ENCODE measurements at places on chromosomes 7 and 10.

GRCh38 chr10:7811000-7811399 lies 7.3 kb upstream of the TAF3 start:
- DNase-seq = no peak

- no peak for DNase-seq
These were observed 123.9 kb downstream of the CREB5 start for GRCh38 chr7:28536259-28536658.

GRCh38 chr7:74405191-74405898 lies 48.4 kb upstream of the GTF2IRD1 start:
- no peak for DNase-seq

- DNase-seq = no peak
These were observed 65.6 kb downstream of the PTPRZ1 start for GRCh38 chr7:121938429-121938996.

DNA sequence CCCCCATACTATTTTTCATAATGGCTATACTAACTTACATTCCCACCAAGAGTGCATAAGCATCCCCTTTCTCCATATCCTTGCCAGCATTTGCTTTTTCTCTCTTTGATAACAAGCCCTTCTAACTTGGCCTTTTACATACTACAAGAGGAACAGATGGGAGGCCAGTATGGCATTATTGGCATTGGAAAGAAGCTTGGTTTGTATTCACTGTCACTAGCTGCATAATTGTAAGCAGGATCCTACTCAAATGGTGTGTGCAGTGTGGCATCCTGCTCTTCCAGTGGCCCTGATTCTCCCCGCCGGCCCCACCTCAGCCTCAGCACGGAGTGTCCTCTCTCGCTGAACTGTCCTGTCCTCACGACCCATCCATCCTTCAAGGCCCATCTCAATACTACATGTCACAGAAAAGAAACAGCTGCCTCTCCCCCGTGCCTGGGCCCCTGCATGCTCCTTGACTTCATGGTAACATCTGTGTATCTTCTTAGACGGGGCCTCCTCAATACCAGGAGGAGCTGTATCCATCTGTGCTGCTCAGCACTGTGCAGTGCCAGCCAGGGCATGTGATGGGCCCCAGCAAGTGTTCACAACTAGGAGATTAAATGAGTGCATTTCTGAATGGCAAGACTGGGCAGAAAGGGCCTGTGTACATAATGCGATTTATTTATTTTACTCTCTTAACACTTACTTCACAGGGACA lies 205.2 kb downstream of the COBL start:
- no peak for DNase-seq

- DNase-seq = peak; percentile 54
These were observed 198.2 kb downstream of the MLLT10 start for GRCh38 chr10:21732067-21732772.

DNA sequence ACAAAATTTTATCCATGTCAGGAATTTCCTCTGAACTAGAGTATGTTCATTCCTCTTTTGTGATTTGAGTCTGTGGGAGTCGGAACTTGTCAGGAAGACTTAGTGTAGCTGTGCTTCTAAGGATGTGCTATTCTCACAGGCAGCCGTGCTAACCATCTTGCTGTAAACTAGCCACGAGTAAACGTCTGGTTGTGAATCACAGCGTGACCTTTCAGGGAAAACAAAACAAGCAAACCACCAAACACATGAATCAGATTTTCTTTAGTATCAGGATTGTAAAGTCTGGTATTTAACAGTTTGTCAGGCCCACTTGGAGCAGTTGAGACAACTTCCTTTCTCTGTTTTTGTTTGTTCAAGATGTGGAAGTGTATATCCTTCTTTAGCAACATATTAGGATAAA lies 32.0 kb downstream of the AUTS2 start:
- no peak for DNase-seq

DNA sequence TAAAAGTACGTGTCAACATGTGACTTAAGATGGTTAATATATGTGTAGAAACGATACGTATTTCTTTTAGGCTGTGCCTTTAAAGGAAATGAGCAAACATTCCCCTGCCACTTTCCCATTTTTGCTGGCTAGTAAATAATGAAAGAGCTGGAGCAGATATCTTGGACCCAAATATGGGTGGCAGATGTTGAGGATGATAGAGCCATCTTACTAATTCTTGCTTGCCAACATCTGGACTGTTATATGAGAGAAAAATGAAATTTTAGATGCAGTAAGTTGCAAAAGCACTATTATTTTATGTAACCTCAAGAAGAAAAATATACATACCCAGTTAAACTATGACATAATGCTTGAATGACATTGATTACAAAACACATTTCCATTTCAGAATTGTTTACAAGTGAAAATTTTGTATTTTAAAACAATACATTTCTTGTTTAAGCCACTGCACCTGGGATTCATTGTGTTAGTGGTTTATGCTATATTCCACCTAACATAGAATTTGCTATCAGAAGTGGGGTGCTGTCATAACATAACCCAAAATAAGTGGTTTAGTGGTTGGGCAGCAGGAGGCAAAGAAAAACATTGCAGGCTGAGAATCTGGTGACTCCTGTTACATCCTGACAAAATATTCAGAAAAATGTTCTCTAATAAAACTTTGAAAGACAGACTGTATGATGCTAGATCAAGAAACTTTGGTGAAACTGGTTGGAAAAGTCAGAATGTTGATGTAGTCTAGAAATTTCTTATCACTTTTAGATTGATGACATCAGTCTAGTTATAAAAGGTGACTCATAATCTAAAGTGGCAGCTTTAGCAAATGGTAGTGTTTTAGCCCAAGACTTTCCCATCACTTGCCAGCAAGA lies 305.0 kb downstream of the PTEN start:
- DNase-seq = no peak

- DNase-seq = no peak
These were observed 39.2 kb upstream of the LRRC17 start for GRCh38 chr7:102873470-102874165.

DNA sequence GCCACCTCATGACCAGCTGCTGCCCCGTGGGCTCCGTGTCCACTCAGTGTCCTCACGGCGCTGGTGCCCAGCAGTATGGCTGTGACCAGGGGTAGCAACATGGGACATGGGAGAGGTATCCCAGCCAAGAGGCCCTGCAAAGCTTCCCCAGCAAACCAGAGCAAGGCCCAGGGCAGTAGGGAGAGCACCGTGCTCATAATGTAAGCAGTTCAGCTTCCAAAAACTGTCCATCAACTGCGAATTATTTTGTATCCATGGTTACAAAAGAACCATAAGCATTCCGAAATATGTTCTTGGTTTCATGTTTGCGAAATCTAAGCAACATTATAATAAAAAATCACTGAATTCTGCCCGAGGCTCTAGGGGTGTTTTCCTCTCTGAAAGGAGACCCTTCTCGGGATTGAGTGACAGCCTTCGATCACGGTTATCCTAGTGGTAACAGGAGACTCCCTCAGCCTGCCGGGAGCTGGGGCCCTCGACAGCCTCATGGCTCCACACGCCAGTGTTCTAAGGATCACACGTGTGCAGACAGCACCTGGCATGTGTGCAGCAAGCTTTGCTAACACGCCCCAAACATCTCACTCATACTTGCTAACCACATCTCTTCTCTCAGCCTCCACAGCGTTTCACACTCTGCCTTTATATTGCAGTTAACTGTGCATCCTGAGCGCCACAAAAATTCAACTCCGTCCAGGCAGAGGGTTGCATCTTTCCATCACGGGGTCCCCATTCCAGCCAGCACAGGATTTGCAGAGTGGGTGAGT lies 117.6 kb downstream of the DIP2C start:
- DNase-seq = no peak

DNA sequence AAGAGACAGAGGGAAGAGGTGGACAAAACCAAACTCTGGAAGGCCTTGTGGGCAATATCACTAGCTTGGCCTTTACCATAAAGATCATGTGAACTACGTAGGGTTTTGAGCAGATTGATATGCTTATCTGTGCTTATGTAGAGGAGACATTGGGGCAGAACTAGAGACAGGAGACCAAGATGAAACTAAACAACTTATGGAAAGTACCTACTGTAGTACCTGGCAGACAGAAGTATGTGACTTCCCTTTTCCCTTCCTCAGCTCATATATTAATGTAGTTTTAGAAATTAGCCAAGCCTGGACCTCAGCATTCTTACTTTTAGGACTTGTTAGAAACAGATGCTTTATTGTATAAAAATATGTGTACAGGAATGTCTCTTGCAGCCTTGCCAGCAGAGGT lies 14.0 kb upstream of the IL6 start:
- DNase-seq = no peak

DNA sequence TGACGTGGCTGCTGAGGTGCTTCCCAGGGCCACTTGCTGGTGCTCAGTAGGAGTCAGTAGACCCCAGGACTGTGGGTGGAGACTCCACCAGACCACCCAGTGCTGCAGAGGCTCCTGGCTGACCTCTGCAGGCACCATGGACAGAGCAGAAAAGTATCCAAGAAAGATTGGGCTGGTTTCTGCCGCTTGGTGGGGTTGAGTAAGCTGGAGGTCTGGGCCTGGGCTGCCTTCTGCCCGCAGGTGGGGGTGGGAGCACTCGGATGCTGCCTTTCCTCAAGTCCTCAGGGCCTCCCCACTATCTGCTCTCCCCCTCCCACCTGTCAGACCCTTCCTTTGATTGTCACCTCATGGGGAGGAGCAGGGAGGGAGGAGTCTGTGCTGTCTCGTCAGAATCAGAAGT lies 91.6 kb downstream of the WDR37 start:
- no peak for DNase-seq

- no peak for DNase-seq
These were observed 86.3 kb upstream of the FAM171A1 start for GRCh38 chr10:15457382-15457781.

DNA sequence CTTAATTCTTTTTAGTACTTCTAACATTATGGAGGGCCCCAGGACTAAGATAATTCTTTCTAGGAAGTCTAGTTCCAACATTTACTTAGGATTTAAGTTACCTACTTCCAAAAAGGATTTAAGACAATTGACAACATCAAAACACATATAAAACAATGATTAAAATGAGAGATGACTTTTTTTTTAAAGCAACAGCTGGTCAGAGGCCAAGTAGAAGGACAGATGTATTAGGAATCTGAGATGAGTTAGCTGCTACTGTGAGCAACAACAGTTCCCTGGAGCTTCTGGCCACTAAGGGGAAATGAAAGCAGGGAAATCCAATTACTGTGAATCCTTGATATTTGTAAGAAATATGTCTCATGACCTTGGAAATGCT lies 222.3 kb downstream of the PHTF2 start:
- DNase-seq = no peak

DNA sequence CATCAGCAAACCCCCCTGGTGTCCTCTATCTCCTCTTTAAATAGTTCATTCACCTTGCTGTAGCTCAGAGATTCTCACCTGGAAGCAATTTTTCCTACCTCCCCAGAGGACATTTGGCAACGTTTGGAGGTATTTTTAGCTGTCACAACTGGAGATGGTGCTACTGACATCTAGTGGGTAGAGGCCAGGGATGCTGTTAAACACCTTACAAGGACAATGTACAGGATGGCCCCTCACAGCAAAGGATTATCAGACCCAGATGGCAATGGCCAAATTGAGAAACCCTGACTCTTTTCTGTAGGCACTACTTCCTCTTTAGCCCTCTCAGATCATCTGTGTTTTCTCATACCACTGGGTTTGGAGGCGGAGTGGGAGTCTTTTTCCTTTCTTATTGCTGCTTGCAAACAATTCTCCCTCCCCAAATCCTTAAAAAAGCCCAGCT lies 13.2 kb upstream of the TRA2A start:
- no peak for DNase-seq

DNA sequence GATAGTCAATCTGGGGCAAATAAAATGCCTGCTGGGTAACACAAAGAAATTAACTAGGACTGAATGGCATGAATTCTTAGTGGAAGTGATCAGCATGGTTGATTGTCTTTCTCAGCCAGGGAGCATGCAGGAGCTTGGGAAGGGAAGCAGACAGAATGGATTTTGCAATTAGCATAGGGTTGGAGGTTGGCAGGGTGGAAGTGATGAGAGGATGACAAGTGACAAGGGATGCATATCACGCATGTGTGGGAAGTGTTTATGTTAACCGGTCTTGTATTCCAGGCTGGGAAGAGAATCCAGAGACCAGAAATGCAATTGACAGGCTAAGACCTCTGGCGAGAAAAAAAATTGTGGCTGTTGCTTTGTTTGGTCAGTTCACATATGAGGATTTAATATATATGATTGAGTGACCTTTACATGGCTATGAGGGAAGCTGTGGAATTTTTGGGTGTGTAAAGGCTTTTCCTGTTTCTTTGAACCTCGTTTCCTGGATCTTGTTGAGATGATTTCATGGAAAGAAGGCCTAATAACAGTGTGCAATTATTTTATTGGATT lies 8.3 kb downstream of the MDFIC start:
- DNase-seq = no peak

DNA sequence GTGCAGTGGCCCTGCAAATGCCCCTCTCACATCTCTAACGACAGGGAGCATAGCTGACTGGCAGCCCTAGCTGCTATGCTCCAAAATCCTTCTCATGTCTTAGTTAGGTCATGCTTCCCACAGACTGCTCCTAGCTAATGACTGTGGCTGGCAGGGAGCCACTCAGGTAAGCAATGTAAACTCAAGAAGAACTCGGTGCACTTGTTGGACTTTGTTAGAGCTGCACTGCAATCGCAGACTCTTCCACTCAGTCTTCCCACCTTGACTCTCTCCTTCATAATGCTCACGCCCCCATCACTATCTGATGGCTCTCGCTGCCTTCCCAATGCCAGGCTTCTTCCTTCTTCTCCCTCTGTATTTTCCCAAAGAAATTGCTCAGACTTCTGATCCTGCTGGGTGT lies 24.0 kb downstream of the OR9A2 start:
- DNase-seq = no peak

DNA sequence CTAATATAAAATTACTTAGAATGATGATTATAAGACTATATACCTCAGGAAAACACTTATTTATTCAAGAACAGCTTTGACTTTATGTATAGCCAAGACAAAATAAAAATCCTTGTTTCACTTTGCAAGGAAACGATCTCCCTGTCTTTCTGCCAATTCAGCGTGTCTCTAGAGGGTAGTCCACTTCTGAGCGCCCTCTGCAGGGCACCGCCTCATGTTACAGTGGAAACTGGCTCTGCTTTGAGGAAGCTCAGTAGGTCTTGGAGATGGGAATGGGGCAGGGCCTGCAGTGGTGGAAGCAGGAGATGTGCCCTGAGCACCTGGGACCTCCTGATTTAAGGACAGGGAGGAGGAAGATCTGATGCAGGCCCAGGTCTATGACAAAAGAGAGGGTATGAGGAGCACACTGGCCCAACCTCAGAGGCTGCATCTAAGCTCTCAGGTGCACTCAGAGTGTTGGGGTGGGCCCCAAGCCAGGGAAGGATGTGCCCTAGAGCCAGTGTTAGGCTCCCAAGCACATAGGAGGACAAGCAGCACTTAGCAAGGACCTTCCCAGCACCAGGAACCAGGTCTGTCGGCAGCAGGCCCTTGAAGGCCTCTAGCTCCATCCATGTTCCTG lies 481.0 kb downstream of the TNS3 start:
- DNase-seq = no peak

Measured in anterior cingulate cortex (tissue), 58 donors.